Fibroblast of skin of right quadriceps (primary cell): ENCODE measurements at places on chromosomes 7 and 10.

DNA sequence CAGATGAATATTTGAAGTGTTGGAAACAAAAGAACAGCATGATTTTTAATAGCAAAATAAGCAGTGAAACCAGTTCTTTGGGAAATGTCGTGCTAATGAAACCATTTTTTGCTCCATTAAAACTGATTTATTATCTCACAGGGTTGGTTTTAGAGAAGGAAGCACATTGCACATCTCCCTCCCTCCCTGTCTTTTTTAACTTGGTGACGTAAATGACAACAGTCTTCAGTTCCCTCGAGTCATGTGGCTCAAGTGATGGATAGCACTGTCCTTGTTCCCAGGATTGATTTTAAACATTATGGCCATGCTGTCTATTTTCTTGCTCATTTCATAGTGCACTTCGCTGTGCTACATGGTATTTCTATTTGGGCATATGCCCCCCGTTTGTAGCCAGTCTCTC, 105.9 kb downstream of the DOCK1 start:
- no peak for DNase-seq

DNA sequence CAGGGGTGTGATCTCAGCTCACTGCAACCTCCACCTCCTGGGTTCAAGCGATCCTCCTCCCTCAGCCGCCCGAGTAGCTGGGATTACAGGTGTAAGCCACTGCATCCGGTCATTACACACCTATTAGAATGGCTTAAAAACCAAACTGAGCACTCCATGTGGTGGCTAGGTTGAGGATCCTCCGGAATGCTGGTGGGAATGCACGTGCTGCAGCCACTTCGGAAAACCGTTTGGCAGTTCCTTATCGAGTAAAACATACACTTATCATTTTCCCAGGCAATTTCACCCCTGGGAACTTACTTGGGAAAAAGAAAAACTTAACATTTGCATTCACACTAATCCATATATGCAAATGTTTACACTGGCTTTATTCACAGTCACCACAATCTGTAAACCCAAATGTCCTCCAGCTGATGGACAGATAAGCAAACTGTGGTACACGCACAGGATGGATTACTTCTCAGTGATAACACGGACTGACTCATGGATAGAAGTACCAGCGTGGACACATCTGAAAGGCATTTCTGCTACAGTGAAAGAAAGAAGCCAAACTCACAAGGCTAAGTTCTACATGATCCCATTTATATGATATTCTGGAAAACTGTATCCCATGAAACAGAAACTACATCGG, 20.4 kb downstream of the RFC2 start:
- peak; percentile 46 for DNase-seq

DNA sequence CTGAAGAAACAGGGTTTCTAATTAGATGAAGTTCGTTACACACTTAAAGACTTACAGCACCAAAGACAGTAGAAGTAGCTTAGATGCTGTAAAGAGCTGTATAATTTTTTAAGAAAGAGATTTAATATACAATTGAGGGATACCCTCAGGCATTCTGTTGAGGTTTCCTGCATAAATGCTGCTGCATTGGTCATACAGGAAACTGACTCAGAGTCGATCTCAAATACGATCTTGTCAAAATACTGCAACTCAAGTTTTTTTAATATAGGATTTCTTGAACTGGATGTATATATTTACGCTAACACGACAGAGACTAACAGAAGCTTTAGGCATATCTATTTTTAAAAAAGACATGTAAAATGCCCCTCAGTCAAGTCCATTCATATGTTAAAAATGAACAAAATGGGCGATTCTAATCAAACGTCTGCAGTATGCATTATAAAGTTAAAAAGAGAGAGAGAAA, 2.4 kb upstream of the ARID5B start:
- peak; percentile 83 for DNase-seq

DNA sequence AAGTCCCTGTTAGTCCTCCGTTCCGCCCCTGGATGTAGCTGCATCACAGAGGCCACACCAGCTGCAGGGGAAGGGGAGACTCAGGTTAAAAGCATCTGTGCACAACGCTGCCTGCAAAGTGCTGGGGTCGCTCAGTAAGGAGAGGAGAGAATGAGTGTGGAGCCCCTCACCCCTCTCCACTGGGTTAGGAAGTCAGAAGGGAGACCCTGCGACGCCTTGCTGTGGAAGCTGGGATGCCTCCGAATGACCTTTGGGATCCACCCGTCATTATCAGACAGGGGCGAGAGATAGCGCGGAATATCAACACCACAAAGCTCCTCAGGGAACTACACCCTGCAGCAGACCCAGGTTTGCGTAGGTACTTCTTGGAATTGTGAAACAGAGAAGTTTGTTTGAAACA, 167.7 kb upstream of the SHH start:
- DNase-seq, result no peak

GRCh38 chr10:83934641-83935338, 204.5 kb upstream of the GHITM start:
- DNase-seq, result no peak

DNA sequence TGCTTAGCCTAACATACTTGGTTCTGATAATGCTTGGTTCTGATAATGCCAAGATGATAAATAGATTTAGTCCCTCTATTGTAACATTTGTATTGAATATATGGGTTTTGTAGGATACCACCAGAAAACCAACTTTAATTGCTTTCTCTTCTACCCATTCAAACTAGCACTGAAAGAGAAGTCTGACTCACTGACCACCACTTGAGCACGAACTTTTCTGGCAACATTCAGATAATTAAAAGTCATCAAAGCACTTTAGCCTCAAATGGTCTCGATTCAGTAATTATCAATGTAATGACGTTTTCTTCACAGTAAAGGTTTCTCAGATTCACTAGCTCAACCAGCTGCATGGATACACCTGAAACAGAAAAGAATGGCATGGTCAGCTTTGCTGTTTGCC, 63.0 kb downstream of the HDAC9 start:
- peak; percentile 28 for DNase-seq

GRCh38 chr10:1294748-1295147, 238.6 kb downstream of the WDR37 start:
- DNase-seq, result no peak

GRCh38 chr7:92932450-92932849, 96.1 kb upstream of the CDK6 start:
- no peak for DNase-seq

DNA sequence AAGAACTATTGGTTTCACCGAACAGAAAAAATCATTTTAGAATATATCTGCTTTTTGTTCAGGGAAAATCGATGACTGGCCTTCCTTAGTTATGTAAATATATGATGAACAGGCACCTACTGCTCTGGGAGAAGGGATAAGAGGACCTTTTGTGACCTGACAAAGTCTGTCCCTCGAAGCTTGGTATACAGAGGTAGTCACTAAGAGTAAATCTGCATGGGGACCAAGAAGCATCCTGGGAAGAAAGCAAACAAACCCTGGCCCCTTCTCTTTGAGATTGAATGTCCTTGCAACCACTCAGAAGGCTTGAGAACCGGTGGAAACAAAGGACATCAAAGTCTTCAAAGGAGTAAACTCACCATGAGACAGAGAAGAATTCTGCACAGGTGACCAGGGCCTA, 52.3 kb downstream of the SKIDA1 start:
- DNase-seq, result no peak

DNA sequence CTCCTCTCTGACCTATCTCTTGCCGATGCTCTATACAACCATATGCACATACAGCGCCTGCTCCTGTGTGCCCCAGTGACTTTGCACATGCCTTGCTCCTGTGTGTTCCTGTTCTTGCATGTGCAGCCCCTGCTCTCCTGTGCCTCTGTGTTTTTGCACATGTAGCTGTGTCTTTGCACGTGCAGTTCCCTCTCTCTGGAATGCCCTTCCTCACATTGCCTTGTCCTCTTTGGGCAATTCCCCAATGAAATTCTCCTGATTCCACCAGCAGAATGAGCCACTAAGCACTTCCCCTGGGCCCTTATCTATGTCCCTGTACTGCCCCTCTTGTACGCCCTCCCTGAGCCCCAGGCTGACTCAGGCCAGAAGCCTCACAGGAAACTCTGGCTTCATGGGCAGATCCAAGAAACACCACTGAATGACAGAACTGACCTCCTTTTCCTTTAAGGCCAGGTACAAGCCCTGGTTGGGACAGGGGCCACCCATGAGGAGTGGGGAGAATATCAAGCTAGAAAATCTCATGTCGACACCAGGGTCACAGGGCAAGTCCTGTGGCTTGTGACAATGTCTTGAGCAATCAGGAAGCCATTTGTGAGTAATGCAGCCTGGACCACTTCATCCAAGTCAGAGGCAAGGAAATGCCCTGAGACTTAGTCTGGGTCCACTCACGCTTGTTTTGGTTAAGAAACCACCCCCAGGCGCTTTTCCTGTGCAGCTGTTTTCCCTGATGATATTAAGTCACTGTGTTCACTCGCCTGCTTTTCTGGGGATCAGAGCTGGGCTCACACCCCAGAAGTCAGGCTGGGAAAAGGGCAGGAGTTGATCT, 1.9 kb upstream of the ARHGAP22 start:
- peak; percentile 88 for DNase-seq

DNA sequence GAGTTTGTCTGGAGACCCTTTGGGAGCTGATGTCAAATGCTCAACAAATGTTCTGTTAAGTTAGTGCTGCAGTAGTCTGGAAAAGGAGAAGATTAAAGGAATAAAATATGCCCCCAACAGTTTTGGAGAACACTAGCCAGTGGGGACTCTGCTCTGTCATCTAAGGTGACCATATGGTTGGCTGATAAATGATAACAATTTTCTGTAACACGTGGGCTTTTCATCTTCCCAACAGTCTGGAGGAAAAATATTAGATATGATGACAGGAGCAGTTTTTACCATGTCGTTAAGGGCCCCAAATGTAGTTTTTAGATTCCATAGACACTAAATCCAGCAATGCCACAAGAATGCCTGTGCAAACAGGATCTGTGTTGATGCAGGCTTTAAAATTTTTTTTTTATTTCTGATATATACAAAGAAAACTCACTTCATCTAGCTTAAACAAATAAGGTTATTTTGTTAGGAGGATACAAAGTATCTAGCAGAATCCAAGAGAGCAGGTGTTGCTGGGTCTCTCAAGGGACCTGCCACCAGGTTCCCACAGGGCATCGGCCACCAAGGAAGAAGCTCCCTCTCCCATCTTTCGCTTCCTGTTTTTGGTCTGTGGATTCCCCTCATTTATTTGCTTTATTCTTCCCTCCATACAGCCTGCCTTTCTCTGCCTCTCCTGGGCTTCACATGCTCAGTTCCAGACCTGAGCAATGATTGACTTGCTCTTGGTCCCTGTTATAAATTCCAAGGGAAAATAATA, 6.2 kb upstream of the CFAP58 start:
- no peak for DNase-seq

DNA sequence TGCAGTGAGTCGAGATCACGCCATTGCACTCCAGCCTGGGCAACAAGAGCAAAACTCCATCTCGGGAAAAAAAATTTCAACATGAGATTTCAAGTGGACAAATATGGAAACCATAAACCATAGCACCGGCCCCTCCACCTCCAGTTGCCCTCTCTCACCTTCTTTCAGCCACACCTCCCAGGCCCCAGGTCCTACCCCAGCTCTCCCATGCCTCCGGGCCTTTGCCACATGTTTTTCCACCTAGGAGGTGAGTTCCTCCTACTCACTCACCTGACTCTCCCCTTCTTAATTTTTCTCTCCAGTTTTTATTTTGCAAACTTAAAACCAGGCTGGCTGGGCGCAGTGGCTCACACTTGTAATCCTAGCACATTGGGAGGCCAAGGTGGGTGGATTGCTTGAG, 13.7 kb upstream of the CLDN4 start:
- DNase-seq, result no peak

DNA sequence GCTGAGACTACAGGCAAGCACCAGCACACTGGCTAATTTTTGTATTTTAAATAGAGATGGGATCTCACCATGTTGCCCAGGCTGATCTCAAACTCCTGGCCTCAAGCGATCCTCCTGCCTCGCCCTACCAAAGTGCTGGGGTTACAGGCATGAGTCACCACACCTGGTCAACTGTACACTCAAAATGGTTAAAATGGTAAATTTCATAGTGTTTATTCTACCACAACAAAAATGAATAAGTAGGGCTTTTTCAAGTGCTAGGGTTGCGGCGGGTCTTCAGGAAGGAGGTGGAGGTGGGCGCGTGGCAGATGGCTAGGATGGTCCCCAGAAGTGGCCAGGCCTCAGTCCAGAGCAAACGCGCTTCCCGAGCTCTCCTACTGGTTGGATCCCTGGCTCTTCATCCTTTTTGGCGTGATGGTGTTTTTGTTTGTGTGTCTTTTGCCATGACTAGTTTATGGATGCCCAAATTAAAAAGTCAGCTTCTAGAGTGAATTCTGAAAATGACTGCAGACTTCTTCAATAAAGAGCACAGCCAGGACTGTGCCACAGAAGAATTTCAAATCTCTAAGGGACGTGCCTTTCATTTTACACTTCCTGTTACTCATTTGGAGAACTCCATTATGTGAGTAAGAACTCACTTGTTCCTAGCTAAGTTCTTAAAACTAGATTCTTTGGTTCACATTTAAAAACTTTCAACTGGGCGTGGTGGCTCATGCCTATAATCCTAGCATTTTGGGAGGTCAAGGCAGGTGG, 73.9 kb downstream of the TMEM130 start:
- DNase-seq, result peak; percentile 39

GRCh38 chr7:88146616-88147015, 73.2 kb downstream of the SRI start:
- no peak for DNase-seq

DNA sequence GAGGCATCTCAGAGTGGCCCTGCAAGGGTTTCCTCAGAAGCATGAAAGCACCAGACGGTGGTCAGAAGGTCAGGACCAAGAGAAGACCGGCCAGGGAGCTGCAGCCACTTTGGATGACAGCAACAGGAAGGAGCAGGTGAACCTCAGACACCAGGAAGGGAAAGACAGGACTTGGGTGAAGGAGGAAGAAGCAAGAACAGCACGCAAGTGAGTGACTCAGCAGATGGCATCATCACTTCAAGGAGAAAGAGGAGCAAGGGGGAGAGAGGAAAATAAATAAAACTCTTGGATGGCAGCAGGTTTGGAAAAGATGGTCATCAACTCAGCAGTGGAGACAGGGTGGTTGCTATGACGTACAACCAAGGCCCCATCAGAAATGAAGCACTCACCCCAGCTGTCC, 31.6 kb downstream of the NCAPG2 start:
- DNase-seq, result no peak
